ENCODE measurements at places on chromosomes 12 and 14.

- DNase-seq: peak; percentile 16
Observed at GRCh38 chr14:26286081-26286912, 311.5 kb downstream of the NOVA1 start.

GRCh38 chr12:30191696-30192455 is 408.1 kb upstream of the TMTC1 start:
- no peak for DNase-seq

DNA sequence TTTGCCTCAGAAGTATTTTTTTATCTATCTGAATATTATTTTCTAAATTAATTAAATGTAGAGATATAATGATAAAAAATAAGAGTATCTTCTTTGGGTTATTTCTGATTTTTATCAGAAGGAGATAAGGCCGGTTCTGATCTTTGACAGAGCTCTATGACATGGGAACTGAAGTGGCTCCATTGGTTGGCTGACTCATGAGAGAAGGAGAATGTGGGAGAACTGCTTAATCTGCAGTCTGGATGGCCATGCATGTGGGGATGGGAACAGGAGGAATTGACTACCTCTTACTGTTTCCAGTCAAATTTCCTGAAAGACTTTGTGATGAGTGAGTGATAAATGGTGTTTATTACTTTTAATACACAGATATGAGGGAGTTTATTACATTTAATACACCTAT is 155.8 kb upstream of the ATP2B1 start:
- DNase-seq: no peak

- DNase-seq: peak; percentile 94
Observed at GRCh38 chr12:115354007-115354890, 670.3 kb upstream of the TBX3 start.

DNA sequence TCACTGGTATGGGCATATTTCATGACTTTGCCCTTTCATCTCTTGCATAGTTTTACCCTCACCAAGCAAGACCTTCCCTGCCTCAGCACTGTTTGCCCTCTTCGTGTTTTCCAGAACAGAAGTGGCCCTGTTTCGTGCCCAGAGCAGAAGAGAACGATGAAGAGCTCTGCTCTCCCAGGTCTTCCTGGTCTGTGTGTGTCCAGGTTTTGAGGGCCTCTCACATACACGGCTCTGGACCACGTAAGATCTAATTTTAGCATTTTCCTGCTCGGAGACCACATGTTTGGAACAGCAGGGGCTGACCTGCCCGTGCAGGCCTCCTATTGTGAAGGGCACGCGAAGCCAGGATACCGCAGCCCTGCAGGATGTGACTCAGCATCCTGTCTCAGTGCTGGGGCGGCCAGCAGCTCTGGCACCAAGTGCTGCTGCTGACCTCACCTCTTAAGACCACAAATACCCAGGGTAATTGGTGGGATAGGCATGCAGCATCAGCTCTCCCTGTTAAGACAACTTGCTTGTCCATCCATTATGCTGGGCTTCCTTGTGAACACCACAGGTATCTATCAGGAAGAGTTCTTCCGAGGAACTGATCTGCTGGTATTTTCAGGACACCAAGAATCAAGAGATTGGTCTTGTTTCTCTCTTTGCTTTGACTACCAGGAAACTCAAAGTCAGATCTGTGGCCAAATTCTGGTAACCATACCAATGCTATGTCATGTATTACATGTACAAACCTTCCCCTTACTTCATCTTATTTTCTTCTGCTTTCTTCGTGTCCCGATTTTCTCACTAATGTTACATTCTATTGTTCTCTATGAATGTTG is 19.0 kb downstream of the SSH1 start:
- DNase-seq: peak; percentile 96

DNA sequence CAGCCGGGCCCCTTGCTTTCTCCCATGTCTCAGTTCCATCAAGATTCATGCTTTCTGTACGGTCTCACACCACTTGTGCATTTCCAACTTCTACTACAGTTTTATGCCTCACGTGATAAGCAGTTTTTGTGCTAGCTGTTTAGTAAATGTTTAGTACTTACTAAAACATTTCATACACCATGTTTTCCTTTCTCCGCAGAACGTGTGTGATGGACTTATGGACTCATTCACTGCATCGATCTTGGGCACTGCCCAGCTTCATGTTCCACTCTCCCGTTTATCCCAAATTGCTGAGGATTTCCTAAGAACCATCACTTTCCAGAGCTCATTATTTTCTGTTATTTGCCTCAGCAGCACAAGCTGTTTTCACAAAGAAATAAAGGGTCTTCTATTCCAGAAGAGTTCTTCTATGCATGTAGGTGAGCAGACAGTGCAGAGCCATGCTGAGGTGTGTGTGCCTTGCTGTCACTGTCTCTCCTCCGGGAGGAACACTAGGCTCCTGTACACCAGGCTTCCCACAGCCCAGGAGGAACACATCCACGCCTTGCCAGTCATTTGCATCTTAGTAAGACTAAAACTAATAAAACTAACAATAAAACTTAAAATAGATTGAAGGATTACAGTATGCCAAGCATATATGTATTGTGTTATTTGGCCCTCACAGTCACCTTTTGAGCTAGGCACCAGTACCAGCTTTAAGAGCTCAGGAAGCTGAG is 90.3 kb upstream of the EEA1 start:
- DNase-seq: no peak

DNA sequence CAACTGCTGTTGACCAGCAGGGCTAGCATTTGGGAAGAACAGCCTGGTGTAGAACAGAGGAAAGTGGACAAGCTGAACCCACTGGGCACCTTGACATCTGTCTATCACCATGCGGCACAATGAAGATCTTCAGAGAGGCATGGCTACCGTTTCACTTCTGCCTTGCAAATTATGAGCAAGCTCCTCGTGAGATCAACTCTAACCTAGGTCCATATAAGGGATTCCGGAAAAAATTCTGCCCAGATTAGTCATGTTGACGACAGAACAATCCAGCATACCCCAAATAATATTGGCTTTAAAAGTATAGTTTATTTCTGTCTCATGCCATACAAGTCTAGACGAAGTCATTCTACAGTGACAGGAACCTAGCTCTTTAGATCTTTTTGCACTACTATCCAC is 91.6 kb upstream of the ATF7IP start:
- DNase-seq: no peak

GRCh38 chr12:108861878-108862587 is 4.7 kb upstream of the SSH1 start:
- no peak for DNase-seq

DNA sequence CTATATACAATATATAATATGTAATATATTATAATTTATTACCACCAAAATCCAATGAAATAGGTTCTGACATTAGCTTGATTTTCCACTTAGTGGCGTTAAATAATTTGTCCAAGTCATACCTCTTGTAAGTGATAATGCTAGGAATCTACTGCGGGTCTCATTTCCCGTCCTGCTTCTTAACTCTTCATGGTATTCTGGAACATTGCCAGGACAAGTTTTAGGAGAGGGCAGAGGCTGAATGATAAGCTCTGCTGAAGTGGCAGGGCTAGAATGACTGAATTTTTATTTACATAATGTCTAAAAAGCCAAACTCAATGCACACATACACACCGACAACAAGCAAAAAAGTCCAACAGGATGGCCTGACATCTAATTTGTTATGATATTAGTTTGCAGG is 70.4 kb upstream of the PTPRQ start:
- no peak for DNase-seq

GRCh38 chr14:74852922-74853530 is 22.9 kb downstream of the PROX2 start:
- peak; percentile 81 for DNase-seq

- DNase-seq: no peak
Observed at GRCh38 chr12:12474931-12475795, 87.5 kb downstream of the DUSP16 start.

DNA sequence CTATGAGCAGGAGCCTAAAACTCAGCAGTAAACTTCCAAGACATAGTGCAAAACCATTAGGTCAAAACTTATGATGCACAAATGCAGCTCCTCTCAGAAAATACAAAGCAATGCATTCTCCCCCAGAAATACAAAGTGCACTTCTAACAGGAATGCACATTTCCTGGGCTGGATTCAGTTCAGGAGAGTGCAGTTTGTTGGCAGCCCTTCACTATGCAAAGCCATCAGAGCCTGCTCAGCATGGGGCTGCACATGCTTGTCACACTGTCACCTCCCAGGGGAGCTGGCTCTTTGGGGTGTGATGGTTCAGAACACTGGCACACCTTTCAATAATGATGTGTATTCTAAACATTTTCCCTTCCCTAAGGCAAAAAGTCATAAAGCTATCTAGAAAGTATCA is 110.4 kb downstream of the KCNK10 start:
- DNase-seq: no peak

- peak; percentile 20 for DNase-seq
Observed at GRCh38 chr12:29673346-29673745, 110.4 kb downstream of the TMTC1 start.

DNA sequence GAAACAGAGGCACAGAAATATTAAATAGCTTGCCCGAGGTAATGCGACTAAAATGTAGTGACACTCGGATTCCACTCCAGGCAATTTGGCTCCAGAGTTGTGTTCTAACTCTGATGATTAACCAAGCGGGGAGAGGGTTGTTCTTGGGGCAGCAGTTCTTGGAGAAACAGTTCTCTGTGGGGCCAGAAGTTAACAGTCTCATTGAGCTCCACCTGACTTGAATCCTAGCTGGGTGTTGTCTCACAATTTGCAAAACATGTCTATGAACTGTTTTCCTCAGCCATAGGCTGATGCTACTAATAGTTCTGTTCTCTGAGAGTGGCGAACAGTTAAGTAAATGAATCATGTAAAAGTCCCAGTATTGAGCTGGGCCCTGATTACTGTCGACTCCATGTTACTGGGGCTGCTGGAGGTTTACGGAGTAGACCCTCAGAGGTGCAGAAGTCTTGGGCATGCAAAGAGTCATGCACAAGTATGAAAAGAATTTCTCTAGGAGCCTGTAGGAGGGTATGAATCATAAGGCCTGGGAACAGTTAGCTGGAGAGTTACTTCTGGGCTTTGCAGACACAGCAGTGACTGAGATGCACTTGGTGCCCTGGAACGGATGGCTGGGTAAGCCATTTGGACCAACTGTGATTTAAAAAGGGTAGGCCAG is 15.4 kb upstream of the NIN start:
- peak; percentile 80 for DNase-seq

- no peak for DNase-seq
Observed at GRCh38 chr12:114588061-114588460, 95.9 kb downstream of the TBX3 start.

- no peak for DNase-seq
Observed at GRCh38 chr14:76902591-76902990, 76.4 kb downstream of the LRRC74A start.

GRCh38 chr12:95990136-95990535 is 6.0 kb downstream of the HAL start:
- DNase-seq: no peak

DNA sequence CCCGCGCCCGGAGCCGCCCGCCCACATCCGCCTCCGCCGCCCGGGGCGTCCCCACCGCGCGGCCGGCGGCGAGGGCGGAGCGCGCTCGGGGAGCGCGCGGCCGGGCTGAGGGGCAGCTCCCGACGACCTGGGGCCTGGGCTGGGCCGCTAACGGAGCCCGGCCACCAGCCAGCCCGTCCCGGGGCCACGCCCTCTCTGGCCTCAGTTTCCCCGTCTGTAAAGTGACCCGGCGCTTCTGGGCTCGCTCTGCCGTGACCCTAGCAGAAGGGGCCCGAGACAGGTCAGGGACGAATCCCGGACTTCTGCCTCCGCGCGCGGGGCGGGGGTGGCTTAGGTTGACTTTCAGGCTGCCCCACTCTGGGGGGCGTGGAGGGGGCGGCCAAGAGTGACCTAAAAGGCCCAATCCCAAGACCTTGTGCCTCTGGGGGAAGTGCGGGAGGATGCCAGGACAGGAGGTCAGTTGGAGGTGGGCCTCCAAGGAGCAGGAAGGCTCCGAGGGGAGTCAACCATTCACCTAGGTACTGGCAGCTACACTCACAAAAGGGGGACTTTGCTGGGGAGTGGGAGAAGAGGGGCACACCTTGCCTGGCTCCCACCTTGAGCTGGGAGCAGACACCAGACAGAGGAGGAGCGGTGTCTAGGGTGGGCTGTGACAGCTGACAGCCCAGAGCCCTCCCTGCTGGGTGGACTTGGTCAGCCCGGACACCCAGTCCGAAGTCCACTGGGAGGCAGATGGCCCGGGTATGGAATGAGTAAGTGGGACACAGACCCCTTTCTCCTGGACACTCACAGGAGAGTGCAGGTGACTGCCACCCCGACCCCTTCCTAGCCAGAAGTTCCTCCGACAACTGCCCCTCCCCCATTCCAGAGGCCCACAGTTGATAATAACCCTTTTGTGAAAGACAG is 486 bp upstream of the AKT1 start:
- DNase-seq: peak; percentile 13

- no peak for DNase-seq
Observed at GRCh38 chr14:88985654-88986053, 161.2 kb downstream of the TTC8 start.

DNA sequence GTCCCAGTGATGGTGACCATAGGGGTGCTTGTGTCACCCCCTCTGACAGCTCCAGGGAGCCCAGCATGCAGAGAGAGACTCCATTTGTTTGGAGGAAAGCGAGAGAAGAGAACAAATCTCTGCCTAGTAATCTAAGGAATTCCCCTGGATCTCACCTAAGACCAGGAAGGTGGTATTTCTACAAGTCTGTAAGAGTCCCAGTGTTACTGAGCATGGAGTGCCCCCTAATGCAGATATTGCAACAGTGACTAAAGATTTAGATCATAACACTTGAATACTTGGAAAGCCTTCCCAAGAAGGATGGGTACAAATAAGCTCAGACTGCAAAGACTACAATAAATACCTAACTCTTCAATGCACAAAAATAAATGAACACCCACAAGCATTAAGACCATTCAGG is 360.4 kb upstream of the GARIN6 start:
- no peak for DNase-seq

- DNase-seq: no peak
Observed at GRCh38 chr12:115032521-115032920, 348.5 kb upstream of the TBX3 start.

DNA sequence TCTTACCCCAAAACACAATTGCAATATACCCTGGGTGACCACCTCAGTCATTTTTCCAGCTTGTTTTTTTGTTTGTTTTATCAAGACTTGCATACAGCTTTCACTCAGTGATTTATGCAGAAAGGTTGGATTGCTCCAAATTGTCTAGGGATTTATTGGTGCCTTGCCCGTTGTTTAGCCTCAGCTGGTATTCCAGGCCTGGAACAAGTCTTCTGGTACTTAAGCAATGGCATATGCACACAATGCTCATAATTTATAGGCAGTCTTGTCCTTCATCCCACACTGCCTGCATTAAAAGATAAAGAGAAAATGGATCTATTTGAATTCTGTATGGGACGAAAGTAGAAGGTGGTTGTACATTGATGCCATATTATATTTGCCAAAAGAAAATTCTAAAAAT is 392.5 kb downstream of the ADAMTS20 start:
- no peak for DNase-seq

DNA sequence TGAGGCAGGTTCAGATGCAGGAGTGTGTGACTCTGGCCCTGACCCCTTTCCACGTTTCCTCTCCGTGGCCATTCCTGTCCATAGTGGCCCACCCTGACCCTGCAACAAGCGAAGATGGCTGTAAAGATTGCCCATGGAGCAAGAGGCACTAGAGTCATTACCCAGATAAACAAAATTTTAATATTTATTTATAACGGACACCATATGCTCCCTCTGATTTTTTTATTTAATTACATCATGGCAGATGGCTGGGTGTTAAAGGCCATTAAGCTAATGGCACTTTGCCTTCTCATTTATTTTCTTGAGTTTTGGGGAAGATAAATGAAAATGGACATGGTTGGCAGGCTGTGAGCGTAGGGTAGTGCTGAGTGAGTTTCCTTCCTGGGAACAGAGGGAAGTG is 58.7 kb downstream of the WSCD2 start:
- no peak for DNase-seq

All from fibroblast of skin of left quadriceps (primary cell).